Activated CD8-positive, alpha-beta memory T cell treated with anti-CD3 and anti-CD28 coated beads for 1 hour (primary cell): ENCODE measurements at places on chromosomes 13 and 19.
A peak's percentile ranks its signal among the peaks of the same experiment; 100 is the strongest.

- peak; percentile 11 for DNase-seq
These were observed 592 bp upstream of the TRIP10 start for GRCh38 chr19:6738787-6739389.

GRCh38 chr13:25881971-25882451, 169.8 kb downstream of the SHISA2 start:
- DNase-seq = no peak

DNA sequence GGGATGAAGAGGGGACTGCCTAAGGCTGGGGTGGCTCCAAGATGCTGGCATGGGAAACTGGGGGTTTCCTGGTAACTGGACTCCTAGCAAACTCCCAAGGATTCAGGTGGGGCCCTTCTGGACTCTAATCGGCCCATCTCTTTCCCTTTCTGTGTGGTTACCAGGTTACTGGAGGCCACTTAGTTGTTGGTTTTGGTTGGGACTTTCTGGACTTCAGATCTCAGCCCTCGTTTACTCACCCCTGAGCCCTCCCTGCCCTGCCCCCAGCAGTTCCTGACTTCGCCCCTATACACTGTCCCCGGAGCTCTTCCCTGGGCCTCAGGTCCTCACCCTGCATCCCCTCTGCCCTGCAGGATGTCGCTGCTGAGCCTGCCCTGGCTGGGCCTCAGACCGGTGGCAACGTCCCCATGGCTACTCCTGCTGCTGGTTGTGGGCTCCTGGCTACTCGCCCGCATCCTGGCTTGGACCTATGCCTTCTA, 328 bp downstream of the CYP4F12 start:
- no peak for DNase-seq

GRCh38 chr19:944663-945241, 18.9 kb downstream of the ARID3A start:
- no peak for DNase-seq

- no peak for DNase-seq
These were observed 489.7 kb downstream of the COG6 start for GRCh38 chr13:40145139-40145538.

GRCh38 chr19:47432499-47432898, 13.2 kb upstream of the MEIS3 start:
- DNase-seq = no peak

DNA sequence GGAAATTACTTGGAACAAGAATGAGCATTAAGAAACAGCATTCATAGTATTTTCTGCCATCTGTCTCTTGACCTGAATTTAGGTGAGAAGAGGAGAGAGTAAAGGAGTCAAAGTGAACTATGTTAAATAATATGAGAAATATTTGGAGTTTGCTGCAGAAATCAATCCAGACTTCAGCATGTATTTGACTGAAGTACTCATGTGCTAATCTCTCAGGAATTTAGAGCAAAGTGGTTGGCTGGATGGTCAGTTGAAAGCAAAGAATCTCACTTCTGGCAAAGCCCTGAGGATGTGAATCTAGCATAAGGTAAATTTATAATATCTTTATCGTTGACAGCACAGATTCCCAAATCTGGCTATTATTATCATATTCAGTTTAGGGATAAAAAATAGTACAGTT, 394.3 kb downstream of the PCDH17 start:
- DNase-seq = no peak

DNA sequence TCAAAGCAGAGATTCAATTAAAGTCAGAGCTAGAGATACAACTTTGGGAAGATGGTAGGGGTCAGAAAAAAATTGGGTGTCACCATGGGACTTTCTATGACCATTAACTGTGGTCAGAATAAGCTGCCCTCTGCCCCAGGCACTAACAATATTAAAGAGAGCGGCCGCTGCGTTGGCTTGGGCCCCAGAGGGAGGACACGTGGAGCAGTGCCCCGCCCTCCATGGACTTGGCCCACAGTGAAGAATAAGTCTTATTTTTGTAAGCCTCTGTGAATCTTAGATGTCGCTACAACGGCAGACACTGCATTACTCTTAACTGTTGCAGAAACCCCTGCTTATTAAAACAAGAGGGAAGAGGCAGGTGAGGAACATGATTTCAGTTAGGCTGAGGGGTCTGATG, 172.7 kb downstream of the UQCRFS1 start:
- DNase-seq = no peak

DNA sequence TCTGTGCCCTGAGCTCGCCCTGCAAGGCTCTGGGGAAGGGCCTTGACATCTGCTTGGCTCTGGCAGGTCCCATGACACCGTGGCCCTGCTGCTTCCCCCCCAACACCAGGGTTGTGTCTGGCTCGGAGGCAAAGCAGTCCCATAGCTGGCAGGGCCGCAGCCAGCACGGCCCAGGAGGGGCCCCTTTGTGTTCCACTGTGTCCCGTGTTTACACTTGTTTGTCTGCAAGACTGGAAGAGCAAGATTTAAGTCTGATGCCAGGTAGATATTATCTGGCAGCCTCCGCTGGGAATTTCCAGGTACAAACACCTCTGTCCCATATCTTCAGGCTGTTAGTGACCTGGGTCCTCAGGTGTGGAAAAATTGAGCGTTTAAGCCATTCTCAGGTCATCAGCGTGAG, 44.3 kb downstream of the MCF2L start:
- DNase-seq = no peak

- DNase-seq = no peak
These were observed 29.5 kb downstream of the PEPD start for GRCh38 chr19:33492090-33492489.

DNA sequence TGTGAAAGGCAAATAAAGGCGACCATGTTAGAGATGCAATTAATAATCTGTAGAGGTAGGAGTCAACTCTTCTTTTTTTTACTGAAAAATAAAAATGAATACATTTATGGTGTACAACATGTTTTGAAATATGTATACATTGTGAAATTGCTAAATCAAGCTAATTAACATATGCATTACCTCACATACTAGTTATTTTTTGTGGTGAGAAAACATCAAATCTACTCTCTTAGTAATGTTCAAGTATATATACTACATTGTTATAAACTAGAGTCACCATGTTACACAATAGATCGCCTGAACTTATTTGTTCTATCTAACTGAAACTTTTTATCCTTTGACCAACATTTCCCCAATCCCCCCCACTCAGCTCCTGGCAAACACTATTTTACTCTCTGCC, 143.2 kb downstream of the POU4F1 start:
- no peak for DNase-seq

- no peak for DNase-seq
These were observed 8.7 kb upstream of the SCN1B start for GRCh38 chr19:35021596-35021995.

DNA sequence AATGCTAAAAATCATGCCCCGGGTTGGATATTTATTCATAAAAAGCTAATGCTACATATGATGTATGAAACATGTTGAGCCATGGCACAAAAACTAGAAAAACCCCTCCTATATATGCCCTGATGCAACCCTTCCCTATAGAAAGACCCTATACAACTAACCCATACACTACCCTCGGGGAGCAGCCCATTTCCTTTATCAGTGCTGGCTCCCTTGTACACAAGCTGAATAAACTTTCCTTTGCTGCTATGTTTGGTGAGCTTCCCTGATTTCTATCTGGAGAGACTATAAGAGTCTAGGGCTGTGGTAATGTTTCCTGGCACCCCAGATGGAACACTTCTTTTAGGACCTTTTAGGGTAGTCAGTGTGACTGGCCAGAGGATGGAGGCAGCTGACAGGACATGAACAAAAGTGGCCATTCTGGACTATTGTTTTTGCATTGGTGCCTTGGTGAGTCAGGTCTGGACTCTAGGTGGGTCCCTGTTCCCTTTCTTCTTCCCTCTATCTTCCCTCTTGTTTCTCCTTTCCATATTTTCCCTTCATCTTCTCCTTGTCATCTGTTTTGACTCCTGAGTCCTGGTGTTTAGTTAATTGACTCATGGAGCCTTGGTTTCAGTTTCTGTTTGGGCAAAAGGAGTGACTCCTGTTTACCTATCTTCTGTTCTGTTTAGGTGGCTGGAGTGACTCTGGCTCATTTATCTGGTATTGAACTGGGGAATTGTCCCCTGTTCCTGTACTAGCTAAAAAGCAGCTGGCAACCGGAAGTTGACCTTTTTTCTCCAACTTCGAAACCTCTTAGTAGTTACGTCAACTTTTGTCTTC, 1321.8 kb upstream of the PCDH9 start:
- DNase-seq = no peak

GRCh38 chr13:66714795-66715194, 515.3 kb downstream of the PCDH9 start:
- no peak for DNase-seq

GRCh38 chr13:75489502-75490263, 7.7 kb upstream of the TBC1D4 start:
- DNase-seq = no peak

DNA sequence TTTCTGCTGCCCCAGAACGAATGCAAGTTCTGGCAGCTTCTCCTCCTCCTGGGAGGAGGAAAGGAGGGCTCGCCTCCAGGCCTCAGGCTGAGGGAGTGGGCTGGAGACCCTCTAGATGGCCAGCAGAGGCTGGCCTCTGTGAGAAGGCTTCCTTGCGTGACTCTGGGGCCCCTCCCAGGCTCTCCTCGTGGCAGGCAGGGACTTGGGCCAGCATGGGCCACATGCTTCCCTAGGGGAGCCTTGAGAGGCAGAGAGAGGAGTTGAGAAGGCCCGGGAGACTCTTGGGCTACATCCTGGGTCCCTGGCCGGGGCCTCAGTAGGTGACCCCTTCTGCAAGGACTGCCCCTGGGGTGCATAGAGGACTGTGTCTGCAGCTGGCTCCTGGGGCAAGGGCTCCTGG, 25.9 kb downstream of the LYL1 start:
- DNase-seq = no peak

DNA sequence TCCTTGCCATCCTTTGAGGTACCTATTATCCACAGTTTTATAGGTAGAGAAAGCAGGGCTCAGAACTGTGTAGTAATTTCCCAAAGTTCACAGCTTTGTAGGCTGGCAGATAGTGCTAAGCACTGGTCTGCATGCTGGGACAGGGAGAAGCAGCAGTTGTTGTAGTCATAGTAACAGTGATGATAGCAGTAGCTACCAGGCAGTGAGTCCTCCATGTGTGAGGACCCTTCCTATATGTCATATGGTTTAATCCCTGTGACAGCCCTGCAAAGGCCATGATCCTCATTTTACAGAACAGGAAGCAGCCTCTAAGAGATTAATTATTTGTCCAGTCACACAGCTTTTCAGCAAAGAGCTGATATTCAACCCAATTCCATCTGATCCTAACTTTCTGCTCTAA, 21.0 kb downstream of the SERP2 start:
- DNase-seq = no peak

GRCh38 chr19:49861541-49862378, 5.6 kb downstream of the PNKP start:
- DNase-seq = no peak

GRCh38 chr19:10566658-10567410, 1.0 kb upstream of the KRI1 start:
- DNase-seq = no peak

DNA sequence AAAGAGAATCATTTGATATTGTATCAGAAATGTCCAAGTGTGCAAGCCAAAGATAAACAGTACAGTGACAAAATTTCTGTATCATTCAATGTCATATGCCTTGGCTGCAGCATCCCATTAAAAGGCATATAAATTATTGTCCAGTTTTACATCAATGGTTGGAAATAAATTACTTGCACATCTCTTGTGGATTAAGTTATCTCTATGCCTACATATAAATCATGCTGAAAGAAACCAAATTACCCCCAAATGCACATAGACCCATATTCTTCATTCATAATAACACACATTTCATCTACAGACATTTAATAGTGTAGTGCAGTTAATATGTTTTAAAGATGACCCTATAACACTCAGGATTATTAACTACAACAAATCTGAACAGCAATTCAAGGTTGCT, 1415.7 kb upstream of the PCDH9 start:
- no peak for DNase-seq

- DNase-seq = no peak
These were observed 19.6 kb downstream of the HMGB1 start for GRCh38 chr13:30446126-30446500.

DNA sequence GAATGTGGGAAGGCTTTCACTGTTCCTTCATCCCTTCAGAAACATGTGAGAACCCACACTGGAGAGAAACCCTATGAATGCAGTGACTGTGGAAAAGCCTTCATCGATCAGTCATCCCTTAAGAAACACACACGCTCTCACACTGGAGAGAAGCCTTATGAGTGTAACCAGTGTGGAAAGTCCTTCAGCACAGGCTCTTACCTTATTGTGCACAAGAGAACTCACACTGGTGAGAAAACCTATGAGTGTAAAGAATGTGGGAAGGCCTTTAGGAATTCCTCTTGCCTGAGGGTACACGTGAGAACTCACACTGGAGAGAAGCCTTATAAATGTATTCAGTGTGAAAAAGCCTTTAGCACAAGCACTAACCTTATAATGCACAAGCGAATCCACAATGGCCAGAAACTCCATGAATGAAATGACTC, 18.6 kb downstream of the ZNF177 start:
- no peak for DNase-seq

DNA sequence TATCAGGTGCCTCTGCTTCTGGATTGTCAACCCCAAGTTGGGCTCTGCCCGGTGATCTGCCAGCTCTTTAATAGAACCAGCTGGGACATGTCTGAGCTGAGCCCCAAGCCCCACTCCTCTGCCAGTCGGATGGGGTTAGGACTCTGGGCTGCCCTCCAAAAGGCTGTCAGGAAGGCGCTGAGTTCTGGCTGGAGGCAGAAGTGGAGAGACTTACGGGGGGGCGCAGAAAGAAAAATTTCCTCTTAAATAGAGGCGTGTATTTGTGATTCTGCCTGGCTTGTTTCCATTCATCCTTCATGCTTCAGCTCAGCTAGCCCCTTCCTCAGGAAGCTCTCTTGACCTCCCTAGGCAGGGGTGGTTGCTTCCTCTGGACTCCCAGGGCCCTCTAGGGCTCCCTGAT, 985 bp upstream of the KCNK6 start:
- DNase-seq = no peak

GRCh38 chr13:20301403-20302071, 69.4 kb upstream of the GJB6 start:
- no peak for DNase-seq

- no peak for DNase-seq
These were observed 126.4 kb upstream of the FRY start for GRCh38 chr13:31904941-31905824.

GRCh38 chr19:42255766-42256745, 1.1 kb upstream of the ERF start:
- DNase-seq = no peak

- no peak for DNase-seq
These were observed 151.6 kb downstream of the TEX29 start for GRCh38 chr13:111472083-111472482.
